ENCODE measurements at places on chromosomes 16 and 17.

- no peak for DNase-seq
These were observed 5.1 kb upstream of the C1QTNF8 start for GRCh38 chr16:1101133-1101532.

DNA sequence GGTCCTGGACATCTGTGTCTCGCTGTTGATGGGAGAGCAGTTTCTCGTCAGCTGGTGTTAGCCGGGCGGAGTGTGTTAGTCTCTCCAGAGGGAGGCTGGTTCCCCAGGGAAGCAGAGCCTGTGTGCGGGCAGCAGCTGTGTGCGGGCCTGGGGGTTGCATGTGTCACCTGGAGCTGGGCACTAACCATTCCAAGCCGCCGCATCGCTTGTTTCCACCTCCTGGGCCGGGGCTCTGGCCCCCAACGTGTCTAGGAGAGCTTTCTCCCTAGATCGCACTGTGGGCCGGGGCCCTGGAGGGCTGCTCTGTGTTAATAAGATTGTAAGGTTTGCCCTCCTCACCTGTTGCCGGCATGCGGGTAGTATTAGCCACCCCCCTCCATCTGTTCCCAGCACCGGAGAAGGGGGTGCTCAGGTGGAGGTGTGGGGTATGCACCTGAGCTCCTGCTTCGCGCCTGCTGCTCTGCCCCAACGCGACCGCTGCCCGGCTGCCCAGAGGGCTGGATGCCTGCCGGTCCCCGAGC, 17.9 kb downstream of the GAA start:
- DNase-seq = no peak

DNA sequence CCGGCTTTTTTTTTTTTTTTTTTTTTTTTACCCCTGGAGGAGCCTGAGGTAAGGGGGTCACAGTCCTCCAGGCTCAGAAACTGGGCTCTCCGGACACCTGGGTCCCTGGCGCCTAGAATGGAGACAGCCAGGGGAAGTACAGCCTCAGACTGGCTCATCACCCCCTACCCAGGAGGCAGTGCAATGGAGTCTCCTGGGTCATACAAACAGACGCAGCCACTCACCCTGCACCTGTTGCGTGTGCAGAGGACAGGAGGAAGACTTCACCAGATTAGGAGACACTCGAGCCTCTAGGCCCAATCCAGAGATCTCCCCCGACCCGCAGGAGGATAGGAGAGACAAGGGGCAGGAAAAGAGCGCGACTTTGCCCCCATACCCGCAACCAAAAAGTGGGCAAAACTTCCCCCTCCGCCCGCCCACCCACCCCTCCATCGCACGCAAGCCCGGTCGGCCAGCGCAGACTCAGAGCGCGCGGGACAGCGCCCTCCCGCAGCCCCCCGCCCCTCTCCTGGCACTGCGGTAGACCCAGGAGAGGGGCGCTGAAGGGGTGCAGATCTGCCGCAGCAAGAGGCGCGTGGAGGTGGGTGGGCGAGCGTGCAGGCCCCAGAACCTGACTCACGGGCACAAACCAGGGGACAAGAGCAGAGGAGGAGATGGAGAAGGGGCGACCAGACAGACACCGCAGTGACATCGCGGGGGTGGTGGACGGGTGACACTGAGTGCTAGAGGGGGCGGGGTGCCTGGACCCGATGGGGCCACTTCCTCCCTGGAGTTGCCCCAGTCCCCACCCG, 900 bp downstream of the HAP1 start:
- no peak for DNase-seq

- peak; percentile 70 for DNase-seq
These were observed 76.0 kb downstream of the ABCC1 start for GRCh38 chr16:16025214-16025968.

- no peak for DNase-seq
These were observed 61.0 kb downstream of the CFDP1 start for GRCh38 chr16:75372236-75372856.

DNA sequence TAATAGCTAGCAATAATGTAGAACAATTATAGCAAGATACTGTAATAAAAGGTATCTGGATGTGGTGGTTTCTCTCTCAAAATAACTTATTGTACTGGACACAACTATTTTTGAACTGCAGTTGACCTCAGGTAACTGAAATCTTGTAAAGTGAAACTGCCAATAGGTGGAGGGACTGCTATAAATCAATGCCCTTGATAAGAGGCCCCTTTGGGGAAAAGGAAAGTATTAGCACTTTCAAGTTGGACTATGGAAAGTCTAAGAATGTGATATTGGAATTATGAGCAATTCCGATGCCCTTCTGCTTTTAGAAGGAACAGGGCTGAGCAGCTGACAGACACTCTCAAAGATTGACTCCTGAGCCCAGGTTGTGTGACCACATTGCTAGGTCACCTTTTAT, 44.5 kb upstream of the ARHGAP44 start:
- no peak for DNase-seq

GRCh38 chr17:42744283-42744805, 496 bp downstream of the EZH1 start:
- DNase-seq = peak; percentile 44

GRCh38 chr17:30229012-30229411, 6.5 kb downstream of the SLC6A4 start:
- no peak for DNase-seq

- no peak for DNase-seq
These were observed 74.3 kb downstream of the TIMM22 start for GRCh38 chr17:1071103-1071825.

DNA sequence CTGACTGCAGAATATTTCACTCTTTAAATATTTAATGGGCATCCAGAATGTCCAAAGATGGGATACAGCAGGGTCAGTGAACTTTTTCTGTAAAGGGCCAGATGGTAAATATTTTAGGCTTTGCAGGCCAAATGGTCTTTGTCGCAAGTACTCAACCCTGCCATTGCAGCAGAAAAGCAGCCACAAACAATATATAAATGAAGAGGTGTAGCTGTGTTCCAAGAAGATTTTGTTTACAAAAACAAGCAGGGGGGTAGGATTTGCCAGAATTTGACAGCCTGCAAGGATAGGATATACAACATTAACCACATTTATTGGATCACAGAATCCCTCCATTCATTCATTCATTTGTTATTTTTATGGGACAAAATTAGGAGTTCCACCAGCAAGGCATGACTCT, 435.0 kb upstream of the DYNLRB2 start:
- DNase-seq = no peak

DNA sequence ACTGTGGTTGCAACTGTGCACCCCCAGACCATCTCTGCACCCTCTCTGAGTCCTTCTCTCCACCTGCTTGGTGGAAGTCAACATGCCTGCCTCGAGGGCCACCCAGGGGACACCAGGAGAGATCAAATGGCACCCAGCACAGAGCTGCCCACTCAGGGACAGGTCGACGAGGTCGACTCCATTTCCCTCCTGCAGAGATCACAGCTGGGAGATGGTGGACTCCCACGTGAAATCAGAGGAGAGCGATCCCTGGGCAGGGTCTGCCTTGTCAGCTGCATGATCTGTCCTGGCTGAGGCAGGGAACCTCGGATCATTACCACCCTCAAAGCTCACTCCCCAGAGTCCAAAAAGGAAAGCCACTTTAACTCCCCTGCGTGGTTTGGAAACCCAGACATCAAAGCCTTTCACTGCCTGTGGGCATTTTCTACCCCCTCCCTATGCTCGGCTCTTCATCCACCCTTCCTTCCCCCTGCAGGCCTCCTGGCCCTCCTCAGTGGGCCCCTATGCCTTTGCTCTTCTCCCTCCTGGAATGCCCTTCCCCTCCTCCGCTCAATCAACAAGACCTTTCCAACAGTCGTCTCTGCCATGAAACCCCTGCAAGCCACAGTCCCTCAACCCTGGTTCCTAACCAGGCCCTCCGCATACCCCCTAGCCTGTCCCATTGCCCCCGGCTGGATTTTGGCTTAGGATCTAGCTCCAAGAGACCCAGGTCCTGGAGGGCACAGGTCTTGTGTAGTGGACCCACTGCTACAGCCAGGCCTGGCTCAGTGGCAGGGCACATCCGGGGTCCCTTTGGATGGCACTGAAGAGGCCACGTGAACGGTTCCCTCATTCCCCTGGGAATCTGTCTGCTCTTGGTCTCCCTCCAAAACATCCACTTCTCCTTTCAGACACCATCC, 103.8 kb upstream of the RPL38 start:
- DNase-seq = no peak

- DNase-seq = peak; percentile 30
These were observed 13.8 kb downstream of the RIPOR1 start for GRCh38 chr16:67542464-67542863.

GRCh38 chr17:17506181-17506741, 10.1 kb upstream of the RASD1 start:
- DNase-seq = no peak
